ENCODE measurements at places on chromosomes 16 and 17. TPM values are rescaled to one million over a fixed set of nuclear protein-coding genes. Genes with fewer than 3 reads are reported as not detected.

Gene SETD1A
- 14.6 TPM for total RNA-seq

Gene CETP
- total RNA-seq: not detected

Gene KRTAP9-3
- not detected for total RNA-seq

Gene PRR35
- total RNA-seq: 0.42 TPM

Gene PRAC1
- not detected for total RNA-seq

Gene MYO15B
- 103 TPM for total RNA-seq

Gene SLC5A10
- total RNA-seq: not detected

Gene USP22
- total RNA-seq: 154 TPM

Gene LYZL6
- not detected for total RNA-seq

Gene PRSS36
- total RNA-seq: 1.3 TPM

Gene EPOP
- total RNA-seq: 3.3 TPM

Gene KRT15
- 0.68 TPM for total RNA-seq
